NCI-H226 (cell line): ENCODE measurements at places on chromosomes 11 and 22.

- no peak for DNase-seq
Measured at GRCh38 chr11:118002541-118003423, 16.6 kb downstream of the IL10RA start.

DNA sequence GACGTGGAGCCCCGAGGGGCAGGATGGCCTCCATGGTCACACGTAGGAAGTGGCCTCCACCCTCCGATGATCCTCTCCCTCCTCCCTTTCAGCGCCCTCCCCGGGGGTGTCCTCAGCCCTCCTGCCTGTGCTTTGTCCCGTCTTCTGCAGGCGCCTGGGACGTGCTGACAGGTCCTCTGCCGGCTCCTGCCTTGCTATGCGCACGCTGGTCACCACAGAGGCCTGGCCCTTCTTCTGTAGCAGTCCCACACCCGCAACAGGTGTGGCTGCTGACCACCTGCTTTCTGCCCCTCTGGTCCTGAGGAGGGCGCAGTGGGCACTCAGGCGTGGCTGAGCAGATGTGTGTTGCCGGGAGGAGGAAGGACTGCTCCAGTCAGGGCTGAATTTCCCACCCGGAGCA lies 27.7 kb upstream of the PPP6R3 start:
- DNase-seq, result no peak

GRCh38 chr11:103528596-103528995 lies 419.4 kb downstream of the DYNC2H1 start:
- no peak for DNase-seq

GRCh38 chr11:58395581-58395980 lies 11.1 kb downstream of the OR5B3 start:
- DNase-seq, result no peak

GRCh38 chr11:9148035-9148434 lies 56.6 kb upstream of the SCUBE2 start:
- no peak for DNase-seq

DNA sequence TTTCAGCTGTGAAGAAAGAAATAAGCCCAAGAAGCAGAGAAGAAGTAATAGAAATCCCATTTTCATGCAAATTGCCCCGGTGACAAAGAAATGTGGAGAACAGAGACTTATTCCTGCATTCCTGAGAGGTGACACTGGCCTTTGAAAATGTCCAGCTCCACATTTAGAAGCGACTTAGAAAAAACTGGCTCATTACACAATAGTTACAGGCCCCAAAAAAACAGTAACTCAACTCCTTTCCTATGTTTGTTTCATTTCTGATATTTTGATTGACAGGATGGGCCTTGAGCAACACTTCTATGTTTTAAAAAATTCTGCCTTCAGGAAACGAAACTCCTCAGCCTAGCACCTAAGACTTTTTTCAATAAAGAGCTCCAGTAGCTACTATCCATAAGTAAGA lies 726.9 kb upstream of the TENM4 start:
- no peak for DNase-seq

GRCh38 chr11:111829185-111829968 lies 42.0 kb downstream of the ALG9 start:
- DNase-seq, result no peak

- no peak for DNase-seq
Measured at GRCh38 chr11:2740275-2740940, 40.6 kb upstream of the KCNQ1OT1 start.

GRCh38 chr22:38203090-38203810 lies 1.5 kb downstream of the MAFF start:
- DNase-seq, result peak; percentile 34

DNA sequence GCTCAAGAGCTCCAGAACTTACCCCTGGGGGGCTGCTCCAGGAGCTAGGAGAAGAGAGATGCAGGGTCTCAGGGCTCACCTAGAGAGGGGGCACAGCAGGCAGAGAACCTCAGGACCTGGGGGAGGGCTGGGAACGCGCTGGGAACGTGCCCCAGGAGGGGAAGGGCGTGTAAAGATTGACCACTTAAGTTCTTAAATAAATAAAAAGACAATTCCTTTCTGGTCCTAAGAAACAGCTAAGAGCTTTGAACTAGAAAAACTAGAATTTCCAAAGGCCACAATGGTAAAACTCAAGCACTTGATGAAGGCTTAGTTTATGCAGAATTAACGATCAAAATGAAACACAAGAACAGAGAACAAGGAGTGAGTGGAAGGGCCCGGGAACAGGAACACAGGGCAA lies 89.1 kb downstream of the CELSR1 start:
- no peak for DNase-seq

GRCh38 chr22:46070803-46071450 lies 79.4 kb upstream of the PPARA start:
- DNase-seq, result no peak

GRCh38 chr22:50176850-50177536 lies 6.5 kb downstream of the PANX2 start:
- no peak for DNase-seq

- no peak for DNase-seq
Measured at GRCh38 chr22:40462195-40462984, 92.0 kb downstream of the SGSM3 start.

- DNase-seq, result no peak
Measured at GRCh38 chr22:27137871-27138337, 480.5 kb downstream of the MIAT start.

- no peak for DNase-seq
Measured at GRCh38 chr11:19218216-19218615, 16.4 kb upstream of the CSRP3 start.

DNA sequence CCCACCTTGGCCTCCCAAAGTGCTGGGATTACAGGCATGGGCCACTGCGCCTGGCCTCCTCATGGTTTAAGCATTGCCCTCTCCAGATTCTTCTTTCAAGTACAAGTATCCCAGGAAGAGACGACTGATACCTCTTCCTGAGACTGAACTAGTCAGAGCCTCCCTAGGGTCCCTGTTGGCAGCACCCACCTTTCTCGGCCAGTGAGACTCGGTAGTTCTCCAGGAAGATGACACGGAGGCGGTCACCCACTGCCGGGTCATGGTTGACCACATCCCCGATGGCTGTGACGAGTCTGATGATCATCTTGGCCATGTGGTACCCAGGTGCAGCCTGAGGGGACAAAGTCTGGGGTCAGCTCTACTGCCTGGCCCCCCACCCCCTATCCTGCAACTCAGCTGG lies 7.2 kb upstream of the RASGRP2 start:
- no peak for DNase-seq

- no peak for DNase-seq
Measured at GRCh38 chr11:69467646-69468045, 13.8 kb upstream of the LINC01488 start.

- DNase-seq, result no peak
Measured at GRCh38 chr11:104844451-104844850, 53.8 kb downstream of the CASP12 start.

DNA sequence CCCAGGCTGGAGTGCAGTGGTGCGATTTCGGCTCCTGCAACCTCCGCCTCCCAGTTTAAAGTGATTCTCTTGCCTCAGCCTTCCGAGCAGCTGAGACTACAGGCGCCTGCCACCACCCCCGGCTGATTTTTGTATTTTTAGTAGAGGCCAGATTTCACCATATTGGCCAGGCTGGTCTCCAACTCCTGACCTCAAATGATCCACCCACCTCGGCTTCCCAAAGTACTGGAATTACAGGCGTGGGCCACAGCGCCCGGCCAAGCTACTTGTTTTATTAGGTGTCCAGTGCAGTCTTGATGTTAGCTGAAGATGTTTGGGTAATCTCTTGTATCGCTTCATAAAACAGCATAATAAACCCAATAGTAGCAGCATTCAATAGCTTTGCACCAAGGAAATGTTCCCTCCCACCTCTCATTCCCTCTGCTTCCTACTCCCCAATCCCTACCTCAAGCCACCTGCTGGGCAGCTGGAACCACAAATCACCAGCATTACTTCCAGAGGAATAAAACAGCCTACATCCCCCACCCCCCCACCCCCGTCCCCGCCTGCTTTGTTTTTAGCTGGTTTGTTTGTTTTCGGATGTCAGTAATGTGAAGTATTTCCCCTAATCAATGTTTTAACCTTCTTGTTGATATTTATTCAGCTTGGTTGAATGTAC lies 11.0 kb upstream of the GRIK4 start:
- no peak for DNase-seq

DNA sequence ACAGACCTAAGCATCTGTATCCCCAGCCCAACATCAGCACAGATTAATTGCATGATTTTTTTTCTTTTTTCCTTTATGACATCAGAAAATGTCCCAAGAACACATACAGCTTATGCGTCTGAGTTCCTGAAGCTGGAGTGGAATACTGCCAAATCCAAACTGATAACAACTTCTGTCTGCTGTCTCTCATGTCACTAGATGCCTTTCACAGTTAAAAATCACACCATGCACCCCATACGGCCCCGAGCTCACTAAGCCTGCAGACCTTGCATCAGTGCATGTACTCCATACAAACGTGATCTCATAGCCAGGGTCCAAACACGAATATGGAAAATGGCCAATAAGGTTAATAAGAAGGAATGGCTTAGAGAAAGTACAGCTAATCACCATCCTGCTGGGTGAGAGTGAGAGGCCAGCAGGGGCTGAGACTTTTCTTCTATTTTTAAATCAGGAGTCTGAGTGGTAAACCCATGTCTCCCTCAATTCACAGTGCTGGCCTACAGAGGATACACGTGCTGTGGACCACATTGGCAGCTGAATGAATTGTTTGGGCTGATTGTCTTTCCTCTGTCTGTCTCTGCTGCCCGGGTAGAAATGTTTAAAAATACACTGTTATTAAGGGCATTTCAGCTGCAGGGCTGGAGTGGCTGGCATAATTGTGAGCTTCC lies 350.6 kb upstream of the RAG2 start:
- DNase-seq, result no peak

- DNase-seq, result peak; percentile 22
Measured at GRCh38 chr22:28369854-28370253, 309.8 kb downstream of the TTC28 start.

DNA sequence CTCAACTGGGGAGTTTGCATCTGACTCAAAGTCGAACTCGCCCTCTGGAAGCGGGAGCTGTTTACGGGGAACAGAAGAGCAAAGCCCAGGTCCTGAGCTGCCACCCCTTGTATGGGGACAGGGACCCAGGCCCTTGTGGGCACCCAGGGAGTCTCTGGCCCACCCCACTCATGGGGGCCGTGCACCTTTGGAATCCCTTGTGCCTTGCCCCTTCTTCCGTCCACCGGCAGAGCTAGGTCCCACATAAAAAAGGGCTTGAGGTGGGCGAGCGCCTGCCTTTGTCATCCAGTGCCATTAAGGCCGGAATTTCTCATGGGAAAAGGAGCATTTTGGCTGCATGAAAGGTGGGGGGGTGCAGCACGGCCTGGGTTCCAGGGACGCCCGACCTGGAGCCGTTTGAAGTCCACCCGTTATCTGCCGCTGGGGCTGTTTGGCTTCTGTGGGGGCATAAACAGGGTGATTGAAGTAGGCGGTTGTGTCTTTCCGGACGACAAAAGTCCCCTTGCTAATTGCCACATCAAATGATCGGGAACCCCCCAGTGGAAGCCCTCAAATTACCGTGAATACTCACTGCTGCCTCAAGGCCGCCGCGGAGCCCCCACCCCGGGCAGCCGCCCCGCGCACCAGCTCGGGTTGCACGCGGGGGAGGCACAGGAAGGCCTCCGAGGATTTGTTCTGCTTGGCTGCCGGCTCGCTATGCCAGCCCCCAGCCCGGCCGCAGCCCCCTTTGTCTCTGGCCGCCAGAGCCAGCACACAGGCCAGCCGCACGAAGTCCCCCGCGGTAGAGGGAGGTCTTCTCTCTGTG lies 49.0 kb upstream of the FGF3 start:
- no peak for DNase-seq

- peak; percentile 97 for DNase-seq
Measured at GRCh38 chr11:518463-519202, 11.6 kb upstream of the RNH1 start.

DNA sequence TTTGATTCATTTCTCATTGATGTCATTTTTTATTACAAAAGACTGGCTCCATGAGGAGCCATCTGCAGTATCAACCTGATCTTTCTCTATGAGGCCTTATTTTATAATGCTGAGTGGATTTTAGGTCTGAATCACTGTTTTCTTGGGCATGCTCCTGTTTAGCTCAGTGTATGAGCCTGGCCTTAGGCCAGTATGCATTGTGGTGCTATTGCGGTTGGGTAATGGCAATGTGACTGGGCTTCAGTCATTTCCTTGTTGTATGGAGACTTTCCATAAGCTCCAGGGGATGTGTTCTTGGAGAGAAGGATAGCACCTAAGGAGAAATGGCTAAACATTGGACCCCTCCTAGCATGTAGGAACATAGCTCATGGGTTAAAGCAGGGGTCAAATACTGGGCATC lies 293.2 kb downstream of the NELL1 start:
- DNase-seq, result no peak

DNA sequence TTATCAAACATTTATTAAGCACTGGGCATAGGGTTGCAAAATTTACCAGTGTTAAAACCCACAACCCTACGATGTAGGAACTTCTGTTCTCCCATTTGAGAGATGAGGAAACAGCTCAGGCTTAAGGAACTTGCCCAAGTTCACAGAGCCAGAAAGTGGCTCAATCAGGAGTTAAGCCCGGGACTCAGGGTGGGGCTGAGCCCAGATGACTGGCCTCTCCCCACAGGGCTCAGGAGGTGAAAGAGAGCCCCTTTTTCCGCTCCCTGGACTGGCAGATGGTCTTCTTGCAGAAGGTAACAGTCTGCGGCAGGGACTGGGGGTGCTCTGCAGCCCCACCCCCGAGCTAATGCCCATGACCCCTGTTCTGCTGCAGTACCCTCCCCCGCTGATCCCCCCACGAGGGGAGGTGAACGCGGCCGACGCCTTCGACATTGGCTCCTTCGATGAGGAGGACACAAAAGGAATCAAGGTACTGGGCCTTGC lies 5.6 kb upstream of the ANKRD13D start:
- DNase-seq, result no peak

GRCh38 chr22:17705951-17706900 lies 67.7 kb downstream of the BCL2L13 start:
- peak; percentile 76 for DNase-seq

- no peak for DNase-seq
Measured at GRCh38 chr11:11770296-11770695, 71.5 kb upstream of the USP47 start.

DNA sequence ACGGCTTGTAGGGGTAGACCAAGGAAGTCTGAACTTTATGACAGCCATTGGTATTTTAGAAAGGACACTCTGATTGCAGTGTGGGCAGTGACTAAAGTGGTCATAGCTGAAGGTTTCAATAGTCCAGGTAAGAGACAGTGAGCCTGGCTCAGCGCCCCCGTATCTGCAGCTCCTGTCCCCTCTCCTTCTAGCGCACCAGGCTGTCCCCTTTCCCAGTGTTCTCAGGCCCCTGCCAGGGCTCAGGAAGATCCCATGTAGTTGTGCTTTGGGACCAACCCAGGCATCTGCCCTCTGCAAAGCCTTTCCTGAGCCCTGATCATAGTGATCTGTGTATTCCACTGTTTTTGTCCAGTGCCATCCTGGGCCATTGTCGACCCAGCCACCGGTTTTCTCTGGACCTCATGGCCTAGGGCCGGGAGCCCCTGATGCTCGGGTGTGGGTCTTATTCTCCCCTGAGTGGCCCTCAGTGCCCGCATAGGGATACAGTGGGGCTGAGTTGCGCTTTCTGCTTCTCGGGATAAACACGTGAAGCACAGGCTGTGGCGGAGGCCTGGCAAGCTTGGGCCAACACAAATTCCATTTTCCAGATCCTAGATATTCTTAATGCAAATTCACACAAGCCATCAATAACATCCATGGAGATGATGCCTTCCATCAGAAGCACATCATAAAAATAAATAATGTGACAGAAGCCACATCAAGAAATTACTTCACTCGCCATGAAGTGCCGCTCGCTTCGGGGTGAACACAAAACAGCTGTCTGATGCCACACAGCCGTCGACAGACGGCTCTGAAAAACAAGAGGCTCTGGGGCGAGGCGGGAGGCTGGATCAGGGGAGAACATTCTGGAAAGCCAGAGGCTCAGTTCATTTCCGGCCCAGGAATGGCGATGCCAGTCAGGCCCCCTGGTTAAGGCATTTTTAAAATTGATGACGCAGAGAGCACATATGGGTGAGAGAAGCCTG lies 805.0 kb downstream of the TBC1D22A start:
- DNase-seq, result no peak
